BJ (cell line): ENCODE measurements at places on chromosomes 3 and 15.

DNA sequence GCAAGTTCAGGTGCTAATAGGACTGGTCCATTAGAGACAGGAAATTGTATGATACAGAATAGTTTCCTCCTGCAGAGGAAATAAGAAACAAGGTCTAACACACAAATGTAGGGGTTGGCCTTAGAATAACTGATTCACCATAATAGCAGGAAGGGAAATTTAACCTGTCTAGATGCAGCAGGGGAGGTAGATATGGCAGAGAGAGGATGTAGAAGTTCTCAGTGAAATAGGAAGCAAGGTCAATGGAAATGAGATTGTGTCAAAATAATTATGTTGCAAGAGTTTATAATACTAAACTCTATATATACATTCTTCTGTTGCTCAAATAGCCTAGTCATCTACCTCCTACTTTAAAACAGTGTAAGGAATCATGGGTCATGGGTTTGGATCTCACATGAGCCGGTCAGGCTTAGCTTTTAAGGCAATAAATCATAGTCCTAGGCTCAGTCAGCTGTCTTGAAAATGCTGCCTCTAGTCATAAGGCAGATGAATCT is 17.0 kb downstream of the BCL2A1 start:
- no peak for DNase-seq

DNA sequence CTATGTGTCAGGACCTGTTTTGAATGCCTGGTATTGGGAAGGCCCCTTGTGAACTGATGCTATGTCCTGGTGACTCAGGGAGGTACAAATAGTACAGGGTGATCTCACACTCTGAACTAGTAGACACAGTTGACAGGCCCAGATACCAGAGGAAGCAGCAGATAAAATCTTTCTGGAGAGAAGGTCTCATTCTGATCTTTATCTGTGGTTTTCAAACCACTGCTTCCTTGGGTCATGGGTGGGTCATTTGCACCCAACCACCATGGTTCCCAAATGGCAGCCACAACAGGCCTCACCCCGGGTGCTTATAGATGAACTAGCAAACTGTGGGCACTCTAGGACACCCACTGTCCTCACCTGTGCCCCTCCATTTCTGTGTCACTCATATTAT is 43.4 kb downstream of the PXYLP1 start:
- peak; percentile 24 for DNase-seq

GRCh38 chr15:95394186-95395067 is 936.1 kb upstream of the NR2F2 start:
- DNase-seq = no peak

GRCh38 chr3:195531683-195532082 is 11.4 kb downstream of the PPP1R2 start:
- no peak for DNase-seq

DNA sequence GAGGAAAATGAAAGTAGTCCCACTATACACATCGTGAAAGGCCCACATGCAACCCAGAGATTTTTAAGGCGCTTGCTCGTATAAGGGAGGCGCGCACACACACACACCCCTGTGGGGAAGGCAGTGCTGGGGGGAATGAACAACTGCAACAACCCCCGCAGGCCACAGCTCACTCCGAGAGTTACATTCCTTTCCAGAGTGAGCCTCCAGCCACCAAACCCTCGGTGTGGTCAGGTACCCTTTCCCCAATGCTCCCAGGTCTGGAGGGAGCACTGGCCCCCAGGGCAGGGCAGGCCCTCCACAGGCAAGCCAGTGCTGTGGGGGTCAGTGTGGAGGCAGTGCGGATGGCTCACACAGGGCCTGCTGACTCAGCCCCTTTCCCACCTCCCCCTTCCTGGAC is 115.6 kb downstream of the OCA2 start:
- DNase-seq = no peak

DNA sequence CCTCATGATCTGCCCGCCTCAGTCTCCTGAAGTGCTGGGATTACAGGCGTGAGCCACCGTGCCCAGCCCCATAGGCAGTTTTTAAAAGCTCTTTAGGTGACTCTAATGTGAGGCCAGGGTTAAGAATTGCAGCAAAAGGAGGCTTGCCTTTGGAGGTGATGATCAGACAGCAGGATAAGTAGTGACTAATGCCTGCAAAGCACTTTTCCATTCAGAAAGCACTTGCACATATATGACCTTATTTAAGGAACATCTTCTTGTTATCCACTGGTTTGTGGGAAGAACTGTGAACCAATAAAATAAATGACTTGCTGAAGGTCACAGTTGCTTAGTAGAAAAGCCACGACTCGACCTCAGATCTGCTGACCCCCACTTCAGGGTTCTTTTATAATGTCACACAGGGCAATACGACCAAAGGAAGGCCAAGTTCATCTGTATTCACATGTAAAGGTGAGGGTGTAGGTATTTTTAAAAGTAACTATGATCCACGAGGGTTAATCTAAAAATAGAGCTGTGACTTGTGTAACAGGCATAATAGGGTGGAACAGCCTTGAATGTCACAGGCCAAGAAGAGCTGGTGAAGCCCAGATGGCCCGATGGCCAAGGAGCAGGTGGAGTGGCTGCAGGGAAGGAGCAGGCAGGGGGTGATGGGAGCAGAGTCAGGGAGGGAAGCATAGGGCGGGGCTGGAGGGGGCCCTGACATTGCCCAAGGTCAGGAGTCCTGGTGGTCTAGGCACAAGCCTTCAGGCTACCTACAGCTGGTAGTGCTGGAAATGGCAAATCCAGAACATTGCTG is 24.4 kb downstream of the LARP6 start:
- no peak for DNase-seq

- DNase-seq = no peak
Observed at GRCh38 chr3:7038394-7038793, 177.5 kb downstream of the GRM7 start.

DNA sequence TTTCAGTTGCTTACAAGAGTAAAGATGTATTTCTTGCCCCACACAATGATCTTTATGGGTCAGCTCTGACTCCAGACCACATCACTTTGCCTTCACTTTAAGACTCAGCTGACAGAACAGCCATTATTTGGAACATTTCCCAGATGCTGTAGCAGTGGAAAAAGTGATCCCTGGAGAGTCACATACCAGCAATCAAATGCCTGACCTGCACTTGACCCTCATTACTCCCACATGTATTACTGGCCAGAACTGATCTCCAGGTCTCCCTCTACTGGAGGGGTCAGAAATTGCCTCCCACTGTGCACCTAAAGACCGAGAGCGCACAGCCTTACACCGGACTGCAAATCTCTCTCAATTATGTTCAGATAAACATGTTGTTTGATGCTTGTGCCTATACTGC is 88.6 kb upstream of the ZNF385D start:
- DNase-seq = peak; percentile 87

- no peak for DNase-seq
Observed at GRCh38 chr3:155208183-155208800, 85.2 kb downstream of the STRIT1 start.

DNA sequence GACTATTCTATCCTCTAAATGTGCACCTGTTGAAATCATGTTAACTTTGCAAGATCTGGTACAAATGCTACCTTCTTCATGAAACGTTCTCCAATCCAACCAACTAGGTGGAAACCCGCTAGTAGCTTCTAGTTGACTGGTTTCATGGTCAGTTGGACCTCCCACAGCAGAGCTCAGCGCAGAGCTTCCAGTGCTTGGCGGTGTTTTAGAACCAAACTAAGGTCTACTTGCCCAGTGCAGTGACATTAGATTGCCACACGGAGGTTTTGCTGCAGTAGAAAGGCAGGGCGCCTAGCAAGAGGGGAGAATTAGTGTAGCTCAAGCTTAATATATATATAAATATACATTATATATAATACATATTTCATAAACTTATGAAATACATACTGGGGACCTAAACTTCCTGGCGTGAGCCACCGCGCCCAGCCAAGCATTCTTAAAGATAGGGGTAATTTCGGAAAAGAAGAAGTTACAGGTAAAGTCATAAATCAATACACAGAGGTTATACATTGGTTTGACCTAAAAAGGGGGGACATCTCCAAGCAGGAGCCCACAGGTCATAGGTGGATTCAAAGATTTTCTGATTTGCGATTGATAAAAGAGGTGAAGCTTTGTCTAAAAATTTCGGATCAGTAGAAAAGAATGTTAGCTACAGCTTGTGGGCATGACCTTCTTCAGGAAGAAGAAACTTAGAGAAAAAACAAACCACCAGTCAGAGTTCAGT is 2.1 kb upstream of the OXSR1 start:
- no peak for DNase-seq
